ENCODE measurements at places on chromosomes 3 and 15.

GRCh38 chr3:64327100-64327804 is 102.0 kb upstream of the PRICKLE2 start:
- no peak for DNase-seq

- no peak for DNase-seq
These were observed 28.0 kb upstream of the DCUN1D1 start for GRCh38 chr3:183008303-183008702.

- DNase-seq, result no peak
These were observed 163.3 kb downstream of the ARRDC4 start for GRCh38 chr15:98123834-98124233.

DNA sequence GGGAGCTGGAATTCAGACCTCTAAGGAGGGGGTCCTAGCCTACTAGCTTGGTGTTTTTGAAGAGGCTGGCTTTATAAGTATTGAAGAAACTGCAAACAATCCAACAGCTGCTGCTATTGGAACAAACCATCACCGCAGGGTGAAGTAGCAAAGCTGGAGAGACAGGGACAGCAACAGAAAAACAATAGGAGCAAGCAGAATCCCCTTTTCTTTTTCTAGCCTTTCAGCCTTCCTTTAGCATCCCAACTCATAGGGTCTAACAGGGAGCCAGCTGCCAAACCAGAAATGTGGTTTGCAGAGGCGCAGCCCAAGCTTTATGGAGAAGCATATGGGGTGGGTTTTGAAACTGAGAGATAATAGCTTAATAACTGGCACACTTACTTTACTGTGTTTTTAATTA is 106.2 kb upstream of the CHMP2B start:
- DNase-seq, result no peak

DNA sequence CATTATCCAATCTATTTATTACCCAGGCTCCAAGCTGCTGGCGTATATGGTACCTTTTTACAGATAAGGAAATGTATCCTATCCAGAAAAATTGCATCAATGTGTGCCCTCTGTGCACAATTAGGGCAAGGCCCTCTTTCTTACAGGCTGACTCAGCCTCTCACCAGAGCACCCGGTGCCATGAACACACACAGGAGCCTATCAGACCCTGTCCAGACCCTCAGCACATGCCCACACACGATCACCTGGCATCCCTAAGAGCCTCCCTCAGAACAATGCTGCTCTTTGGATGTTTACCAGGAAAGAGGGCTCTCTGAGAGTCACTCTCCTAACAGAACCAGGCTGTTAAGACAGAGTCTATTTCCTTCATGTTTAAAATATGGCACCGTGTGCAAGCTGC is 460.0 kb upstream of the TBL1XR1 start:
- DNase-seq, result no peak

GRCh38 chr15:73233623-73234022 is 135.1 kb downstream of the HCN4 start:
- DNase-seq, result no peak
